PC-9 (cell line): ENCODE measurements at places on chromosomes 2 and 18. TPM values are rescaled to one million over a fixed set of nuclear protein-coding genes. Genes with fewer than 3 reads are reported as not detected.

DNA sequence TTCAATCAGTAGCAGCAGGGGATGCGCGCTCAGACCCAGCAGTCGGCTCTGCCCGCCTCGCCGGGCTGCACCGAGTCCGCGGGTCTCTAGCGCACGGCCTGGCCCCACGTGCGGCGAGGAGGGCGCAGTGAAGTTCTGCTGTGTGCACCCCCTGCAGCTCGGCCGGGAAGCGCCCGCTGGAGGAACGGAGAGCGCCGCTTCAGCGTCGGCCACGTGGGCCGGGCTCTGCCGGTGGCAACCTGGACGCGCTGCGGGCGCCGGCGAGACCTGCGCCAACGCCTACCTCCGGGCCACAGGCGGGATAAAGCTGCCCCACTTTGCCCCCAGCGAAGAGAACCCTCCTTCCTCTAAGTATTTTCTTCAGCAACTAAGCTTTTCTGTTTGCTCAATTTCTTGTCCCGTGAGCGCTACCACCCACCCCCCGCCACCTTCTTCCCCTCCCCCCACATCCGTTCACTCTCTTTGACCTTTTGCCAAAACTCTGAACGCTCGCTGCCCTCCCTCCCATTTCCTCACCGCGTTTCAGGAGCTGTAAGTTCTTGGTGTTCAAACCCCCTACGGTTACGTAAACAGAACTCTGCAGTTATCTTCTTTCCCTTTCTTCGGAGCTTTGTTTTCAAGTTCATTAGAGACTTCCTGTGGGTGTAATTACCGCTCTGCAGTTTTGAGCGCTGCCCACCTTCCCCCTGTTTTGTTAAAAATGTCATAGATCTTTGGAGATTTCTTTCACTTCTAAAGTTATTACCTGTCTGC is 42.6 kb upstream of the EDAR start:
- DNase-seq, result no peak
- H3K27me3 ChIP-seq, result no peaks in the 10 kb centered on the region
- no peak overlapping the region for H3K27ac ChIP-seq
- H3K4me3 ChIP-seq, result no peak overlapping the region

DNA sequence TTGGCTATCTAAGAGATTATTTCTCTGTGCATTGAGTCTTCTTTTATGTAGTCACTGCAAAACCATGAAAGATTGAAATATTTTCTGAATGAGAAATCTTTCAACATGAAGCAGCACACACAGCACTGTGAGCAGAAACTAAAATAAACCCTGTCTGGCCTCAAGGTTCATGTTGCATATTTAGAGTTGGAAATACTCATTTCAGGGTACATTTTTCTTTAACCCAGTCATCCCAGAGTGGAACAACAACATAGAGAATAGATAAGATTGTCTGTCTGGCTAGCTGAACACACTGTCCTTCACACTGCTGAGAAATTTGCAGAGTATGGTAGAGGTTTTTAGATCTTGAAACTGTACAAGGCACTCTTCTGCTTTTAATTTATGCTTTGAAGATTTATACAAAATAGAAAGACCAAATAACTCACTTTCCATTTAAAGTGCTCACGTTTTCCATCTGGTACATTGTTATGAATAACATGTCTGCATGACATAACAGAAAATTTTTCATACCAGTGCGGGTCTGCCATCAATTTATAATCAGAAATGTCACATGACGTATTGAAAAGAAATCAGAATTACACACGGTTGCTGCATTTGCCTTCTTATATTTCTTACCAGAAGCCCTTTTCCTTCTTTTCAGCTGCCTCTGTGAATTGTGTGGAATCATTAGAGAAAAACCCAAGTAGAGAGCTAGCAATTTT is 25.0 kb upstream of the FN1 start:
- no peak for DNase-seq
- H3K27ac ChIP-seq, result no peak overlapping the region

DNA sequence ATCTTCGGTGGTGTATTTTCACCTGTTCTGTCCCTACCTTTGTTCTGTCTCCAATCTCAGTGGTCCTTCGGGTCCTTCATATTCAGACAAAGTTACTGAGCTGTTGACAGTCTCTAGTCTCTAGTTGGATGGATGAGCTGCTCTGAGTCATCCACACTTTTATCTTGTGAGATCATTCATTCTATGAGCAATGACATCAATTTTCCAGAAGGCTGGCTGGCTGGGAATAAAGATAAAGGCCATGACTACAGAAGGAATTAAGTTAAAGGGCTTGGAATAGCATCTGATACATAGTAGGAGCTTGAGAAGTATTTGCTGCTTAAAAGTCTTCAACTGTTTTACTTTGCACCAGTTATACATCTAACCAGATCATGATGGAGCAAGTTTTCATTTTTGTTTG is 43.1 kb upstream of the SLC39A10 start:
- H3K4me1 ChIP-seq, result peaks cover 24% of the 10 kb centered on the region
- H3K4me3 ChIP-seq, result peak overlapping the region; percentile 45; the same call in 1 of the 2 replicates
- no peaks in the 10 kb centered on the region for H3K27me3 ChIP-seq
- DNase-seq, result peak; percentile 42
- no peak overlapping the region for H3K27ac ChIP-seq

- no peaks in the 10 kb centered on the region for H3K4me1 ChIP-seq
- no peak for DNase-seq
- no peak overlapping the region for H3K4me3 ChIP-seq
- H3K27ac ChIP-seq, result no peak overlapping the region
- H3K36me3 ChIP-seq, result no peaks in the 10 kb centered on the region
- H3K27me3 ChIP-seq, result no peaks in the 10 kb centered on the region
These were observed 285.7 kb downstream of the TCF4 start for GRCh38 chr18:55302167-55302833.

GRCh38 chr2:9473308-9473984 is 905 bp upstream of the IAH1 start:
- H3K4me3 ChIP-seq, result no peak overlapping the region
- H3K27ac ChIP-seq, result no peak overlapping the region
- H3K27me3 ChIP-seq, result no peaks in the 10 kb centered on the region

- no peaks in the 10 kb centered on the region for H3K27me3 ChIP-seq
- DNase-seq, result no peak
- H3K36me3 ChIP-seq, result no peaks in the 10 kb centered on the region
- no peak overlapping the region for H3K4me3 ChIP-seq
- no peaks in the 10 kb centered on the region for H3K4me1 ChIP-seq
These were observed 234.4 kb downstream of the LPIN1 start for GRCh38 chr2:11980809-11981208.

GRCh38 chr2:11679486-11680181 is 9.6 kb upstream of the NTSR2 start:
- H3K4me1 ChIP-seq, result peaks cover 27% of the 10 kb centered on the region
- H3K4me3 ChIP-seq, result no peak overlapping the region
- DNase-seq, result no peak
- no peaks in the 10 kb centered on the region for H3K36me3 ChIP-seq
- no peak overlapping the region for H3K27ac ChIP-seq

GRCh38 chr2:121095257-121096080 is 189.5 kb downstream of the TFCP2L1 start:
- no peak overlapping the region for H3K27ac ChIP-seq
- H3K4me3 ChIP-seq, result no peak overlapping the region

GRCh38 chr18:25223211-25223610 is 128.8 kb downstream of the ZNF521 start:
- H3K4me1 ChIP-seq, result no peaks in the 10 kb centered on the region
- H3K36me3 ChIP-seq, result no peaks in the 10 kb centered on the region
- H3K4me3 ChIP-seq, result no peak overlapping the region
- DNase-seq, result no peak

- H3K36me3 ChIP-seq, result no peaks in the 10 kb centered on the region
- H3K27me3 ChIP-seq, result no peaks in the 10 kb centered on the region
- no peak for DNase-seq
These were observed 50.8 kb downstream of the PTPRM start for GRCh38 chr18:7617738-7618422.

DNA sequence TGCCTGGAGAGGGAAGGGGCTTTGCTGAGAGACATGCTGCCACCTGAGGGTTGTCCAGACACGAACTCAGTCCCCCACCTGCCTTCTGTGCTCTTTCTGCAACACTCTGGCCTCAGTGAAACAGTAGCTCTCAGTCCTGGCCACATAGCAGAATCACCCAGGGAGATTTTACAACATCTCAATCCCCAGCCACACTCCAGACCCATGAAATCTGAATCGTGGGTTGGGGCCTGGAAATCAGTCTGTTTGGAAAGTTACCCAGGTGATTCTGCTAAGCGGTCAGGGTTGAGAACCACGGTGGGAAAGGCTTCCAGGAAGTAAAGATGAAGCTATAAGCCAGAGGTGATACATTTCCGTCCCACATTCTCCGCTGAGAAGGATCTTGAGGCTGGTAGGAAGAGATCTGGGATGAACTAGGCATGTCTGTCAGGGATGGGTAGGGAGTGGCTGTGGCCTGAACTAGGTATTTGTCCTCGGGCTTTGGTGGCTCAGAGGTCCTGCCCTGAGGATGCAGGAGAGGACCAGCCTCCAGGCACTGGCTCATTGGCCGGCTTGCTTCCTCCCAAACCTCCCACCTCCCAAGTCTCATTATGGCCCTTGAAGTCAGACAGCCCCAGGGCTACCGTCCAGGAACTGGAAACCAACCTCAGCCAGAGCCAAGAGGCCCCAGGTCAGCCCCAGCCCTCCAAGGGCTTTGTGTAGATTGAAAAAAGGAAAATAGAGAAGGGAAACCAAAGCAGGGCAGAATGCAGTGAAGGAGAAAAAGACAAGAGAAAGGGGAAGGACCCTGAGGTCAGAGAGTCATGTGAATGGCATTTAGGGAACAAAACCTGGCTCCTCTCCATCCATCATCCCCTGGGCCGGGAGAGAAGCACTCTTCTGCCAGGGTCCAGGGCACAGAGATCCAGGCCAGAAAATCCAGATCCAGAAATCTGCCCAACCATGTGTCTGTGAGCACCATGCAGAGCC is 119.6 kb downstream of the ZFP36L2 start:
- H3K27me3 ChIP-seq, result no peaks in the 10 kb centered on the region
- DNase-seq, result peak; percentile 51
- H3K36me3 ChIP-seq, result no peaks in the 10 kb centered on the region
- no peak overlapping the region for H3K4me3 ChIP-seq
- no peak overlapping the region for H3K27ac ChIP-seq

- no peaks in the 10 kb centered on the region for H3K27me3 ChIP-seq
- H3K4me3 ChIP-seq, result no peak overlapping the region
- peaks cover 27% of the 10 kb centered on the region for H3K4me1 ChIP-seq
- no peak for DNase-seq
- no peak overlapping the region for H3K27ac ChIP-seq
These were observed 290.4 kb downstream of the PTPRM start for GRCh38 chr18:7857562-7857961.

GRCh38 chr2:25215948-25216679 is 47.7 kb upstream of the POMC start:
- no peaks in the 10 kb centered on the region for H3K36me3 ChIP-seq
- peaks cover 8% of the 10 kb centered on the region; the same call in 1 of the 2 replicates for H3K4me1 ChIP-seq
- no peaks in the 10 kb centered on the region for H3K27me3 ChIP-seq
- no peak overlapping the region for H3K4me3 ChIP-seq
- DNase-seq, result no peak

DNA sequence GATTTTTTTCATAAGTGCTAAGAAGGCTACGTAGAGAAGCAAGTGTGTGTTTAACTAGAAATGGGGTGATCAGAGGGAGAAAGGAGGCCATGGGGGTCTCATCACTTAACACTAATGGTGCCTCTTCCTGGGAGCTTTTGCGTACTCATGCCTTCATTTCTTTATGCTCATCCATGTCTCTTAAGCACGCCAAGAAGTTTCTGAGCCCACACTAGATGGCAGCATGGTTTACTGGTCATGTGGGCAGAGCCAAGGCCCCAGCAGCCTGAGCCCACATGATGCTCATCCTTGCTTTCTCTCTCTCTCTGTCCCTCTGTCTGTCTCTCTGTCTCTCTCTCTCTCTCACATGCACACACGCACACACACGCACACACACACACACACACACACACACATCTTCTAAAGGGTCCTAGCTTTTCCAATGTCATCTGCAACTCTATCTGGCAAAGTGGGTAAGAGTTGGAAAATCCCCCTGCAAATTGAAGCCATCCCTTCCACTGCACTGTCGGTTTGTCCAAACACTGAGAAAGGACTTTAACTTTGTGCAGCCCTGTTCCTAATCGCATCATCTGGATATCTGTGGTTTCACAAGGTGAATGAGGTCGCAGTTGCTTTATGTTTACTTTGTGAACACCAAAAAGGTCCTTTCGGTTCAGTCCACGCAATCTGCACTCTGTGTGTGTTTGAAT is 137.1 kb upstream of the CCDC68 start:
- H3K4me3 ChIP-seq, result no peak overlapping the region
- H3K27ac ChIP-seq, result no peak overlapping the region
- H3K27me3 ChIP-seq, result no peaks in the 10 kb centered on the region
- DNase-seq, result no peak
- no peaks in the 10 kb centered on the region for H3K36me3 ChIP-seq

GORASP2 gene
- 74.7 and 110 TPM in 2 replicates for total RNA-seq

ARPC2 gene
- total RNA-seq, result 228 and 273 TPM in 2 replicates

SF3B1 gene
- total RNA-seq, result 127 and 156 TPM in 2 replicates

CELF4 gene
- total RNA-seq, result 1.2 and 1.9 TPM in 2 replicates

METTL5 gene
- total RNA-seq, result 51.1 and 61.4 TPM in 2 replicates

CRYGD gene
- total RNA-seq, result not detected in 2 replicates

TACR1 gene
- not detected in 2 replicates for total RNA-seq
